ENCODE measurements at places on chromosomes 7 and 10.

DNA sequence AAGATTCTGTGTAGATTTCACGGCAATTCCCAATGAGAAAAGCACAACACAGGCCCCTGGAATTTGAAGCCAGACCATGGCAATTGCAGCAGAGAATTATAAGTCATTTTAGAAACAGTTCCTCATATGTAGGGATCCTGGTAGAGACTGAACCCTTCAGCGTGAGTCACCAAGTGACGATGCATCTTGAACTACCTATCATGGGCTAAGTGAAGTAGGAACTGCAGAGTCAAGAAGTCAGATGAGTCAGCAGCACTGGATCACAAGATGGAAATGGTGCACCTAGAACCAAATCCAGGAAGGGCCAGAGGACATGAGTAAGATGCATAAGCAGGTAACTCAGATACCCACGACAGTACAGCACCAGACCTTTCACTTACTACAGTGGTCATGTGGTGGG is 140.0 kb upstream of the TPK1 start:
- no peak for DNase-seq

- DNase-seq = no peak
Observed at GRCh38 chr7:98526059-98526458, 91.0 kb upstream of the NPTX2 start.

DNA sequence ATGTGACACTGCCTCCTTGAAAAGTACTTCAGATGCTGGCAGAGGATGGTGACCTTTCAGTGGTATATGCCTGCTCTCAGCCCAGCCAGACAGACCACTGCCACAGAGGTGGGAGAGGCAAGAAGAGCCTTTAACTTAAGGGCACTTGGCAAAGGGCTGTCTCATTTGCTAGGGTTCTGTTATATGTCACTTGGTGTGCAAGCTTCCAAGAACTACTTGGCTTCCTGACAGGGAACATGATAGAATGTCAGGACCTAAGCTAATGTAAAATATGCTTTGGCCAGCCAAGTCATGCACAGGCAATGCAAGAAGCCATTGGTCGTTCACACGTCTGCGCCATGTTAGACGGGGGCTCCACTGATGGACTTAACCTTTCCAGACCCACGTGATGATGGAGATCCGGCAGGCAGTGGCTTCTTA is 54.7 kb downstream of the RBM20 start:
- no peak for DNase-seq

DNA sequence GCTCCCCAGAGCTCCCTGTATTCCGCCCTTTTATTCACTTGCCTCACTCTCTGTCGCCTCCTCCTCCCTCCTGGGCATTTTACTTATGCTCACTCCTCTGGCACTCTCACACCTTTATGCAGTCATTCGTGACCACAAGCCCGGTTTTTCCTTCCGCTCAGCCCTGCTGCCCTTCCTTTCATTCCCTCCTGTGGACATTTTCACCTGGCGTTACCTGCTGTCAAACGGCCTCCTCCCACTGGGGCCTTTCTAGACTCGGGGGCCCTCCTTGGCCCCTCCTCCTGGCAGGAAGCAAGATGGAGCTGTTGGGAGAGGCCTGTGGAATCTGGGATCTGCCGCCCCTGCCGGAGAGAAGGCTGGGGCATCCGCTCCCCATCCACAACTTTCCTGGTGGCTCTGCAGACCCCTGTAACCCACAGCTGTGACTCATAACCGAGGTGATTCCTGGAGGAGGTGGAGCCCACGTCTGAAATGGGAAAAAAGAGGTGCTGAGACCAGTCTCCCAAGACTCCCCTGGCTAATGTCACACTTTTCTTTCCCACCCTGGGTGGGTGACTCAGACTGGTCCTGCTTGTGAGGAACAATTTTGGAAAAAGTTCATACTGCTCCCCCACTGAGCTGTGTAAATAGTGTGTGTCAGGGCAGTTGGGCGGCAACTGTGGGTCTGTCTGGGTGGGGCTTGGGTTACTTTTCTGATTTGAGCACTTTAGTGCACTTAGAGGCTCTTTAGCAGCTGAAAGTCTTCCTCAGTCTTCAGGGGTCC is 1.2 kb downstream of the VCL start:
- DNase-seq = no peak

DNA sequence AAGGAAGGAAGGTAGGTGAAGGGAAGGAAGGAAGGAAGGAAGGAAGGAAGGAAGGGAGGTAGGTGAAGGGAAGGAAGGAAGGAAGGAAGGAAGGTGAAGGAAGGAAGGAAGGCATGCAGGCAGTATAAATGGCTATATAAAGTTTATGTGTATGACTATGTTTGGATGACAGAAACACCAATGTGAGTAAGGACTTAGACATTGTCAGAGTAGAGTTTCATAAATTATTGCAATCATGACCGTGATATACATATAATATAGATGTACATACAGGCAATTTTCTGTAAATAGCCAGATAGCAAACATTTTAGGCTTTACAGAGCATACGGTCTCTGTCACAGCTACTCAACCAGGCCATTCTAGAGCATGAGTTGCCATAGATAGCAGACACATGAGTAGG is 133.8 kb upstream of the AKR1E2 start:
- no peak for DNase-seq

- DNase-seq = no peak
Observed at GRCh38 chr7:1713502-1714484, 43.7 kb downstream of the ELFN1 start.

DNA sequence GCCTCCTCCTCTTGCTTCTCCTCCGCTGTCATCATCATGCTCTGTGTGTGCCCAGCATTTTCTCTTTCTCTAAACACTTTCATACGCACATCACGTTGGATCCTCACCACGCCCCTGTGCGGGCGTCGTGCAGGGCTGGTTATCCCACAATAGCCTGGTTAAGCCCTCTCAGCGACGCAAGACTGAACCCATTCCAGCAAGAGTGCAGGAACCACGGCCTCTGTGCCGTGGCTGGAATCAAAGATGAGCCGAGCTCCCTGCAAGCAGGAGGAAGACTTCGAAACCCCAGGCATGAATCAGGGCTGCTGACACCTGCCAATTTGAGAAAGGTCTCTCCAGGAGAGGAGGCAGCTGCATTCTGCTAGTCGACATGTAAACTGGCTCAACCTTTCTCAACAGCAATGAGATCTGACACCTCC is 74.8 kb upstream of the FOXK1 start:
- no peak for DNase-seq

- no peak for DNase-seq
Observed at GRCh38 chr10:5447611-5448071, 35.3 kb downstream of the NET1 start.

GRCh38 chr7:110224643-110225042 is 866.3 kb upstream of the LRRN3 start:
- no peak for DNase-seq

- no peak for DNase-seq
Observed at GRCh38 chr7:45646207-45646821, 72.1 kb downstream of the ADCY1 start.

- DNase-seq = no peak
Observed at GRCh38 chr7:15755061-15755460, 68.6 kb upstream of the MEOX2 start.

DNA sequence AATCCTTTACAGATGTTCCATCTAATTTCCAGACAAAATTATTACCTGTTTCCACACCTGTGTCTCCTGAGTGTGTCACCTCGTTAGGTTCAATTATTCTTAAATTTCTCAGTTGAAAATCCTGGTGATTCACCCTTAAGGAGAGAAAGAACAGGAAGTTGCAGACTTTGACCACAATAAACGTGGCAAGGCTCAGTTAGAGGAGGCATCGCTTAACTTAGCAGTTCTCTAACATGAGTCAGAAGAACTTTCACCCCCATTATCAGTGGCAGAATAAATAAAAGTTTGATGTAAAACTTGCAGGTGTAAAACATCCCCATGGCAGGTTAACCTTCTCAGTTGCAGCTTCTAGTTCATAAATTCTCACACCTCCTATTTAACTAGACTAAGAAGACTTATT is 8.3 kb downstream of the XPNPEP1 start:
- DNase-seq = no peak

DNA sequence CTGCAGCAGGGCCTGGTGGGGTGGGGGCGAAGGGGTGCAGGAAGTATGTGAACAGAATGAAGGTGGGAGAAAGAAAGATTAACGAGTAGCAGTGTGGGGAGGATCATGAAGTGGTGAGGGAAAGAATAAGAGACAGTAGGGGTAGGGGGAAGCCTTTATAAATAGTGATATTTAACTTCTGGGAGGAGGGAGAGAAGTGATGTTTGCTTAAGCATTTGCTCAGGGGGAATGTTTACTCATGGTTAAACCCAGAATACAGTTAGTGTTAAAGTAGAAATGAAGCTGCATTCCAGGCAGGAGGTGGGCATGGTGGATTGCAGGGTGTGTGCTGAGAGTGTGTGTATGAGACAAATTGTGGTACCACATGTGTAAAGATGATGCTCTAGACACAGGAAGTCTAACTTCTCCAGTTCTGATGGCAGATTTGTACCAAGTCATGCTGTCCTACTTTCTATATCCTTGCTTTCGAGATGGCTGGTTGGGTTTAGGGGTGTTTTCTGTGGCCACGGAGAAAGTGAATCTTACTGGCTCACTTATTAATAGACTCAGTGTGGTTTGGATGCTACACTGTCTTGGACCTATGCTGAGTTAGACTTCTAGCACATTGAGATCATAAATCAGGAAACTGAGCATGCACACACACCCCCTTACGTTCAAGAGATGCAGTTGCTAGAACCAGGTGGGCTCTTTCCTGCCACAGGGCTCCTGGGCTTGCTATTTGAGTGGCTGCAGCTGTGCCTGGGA is 10.6 kb upstream of the DNMBP start:
- DNase-seq = no peak

- DNase-seq = no peak
Observed at GRCh38 chr10:118241229-118242137, 100.6 kb downstream of the FAM204A start.

DNA sequence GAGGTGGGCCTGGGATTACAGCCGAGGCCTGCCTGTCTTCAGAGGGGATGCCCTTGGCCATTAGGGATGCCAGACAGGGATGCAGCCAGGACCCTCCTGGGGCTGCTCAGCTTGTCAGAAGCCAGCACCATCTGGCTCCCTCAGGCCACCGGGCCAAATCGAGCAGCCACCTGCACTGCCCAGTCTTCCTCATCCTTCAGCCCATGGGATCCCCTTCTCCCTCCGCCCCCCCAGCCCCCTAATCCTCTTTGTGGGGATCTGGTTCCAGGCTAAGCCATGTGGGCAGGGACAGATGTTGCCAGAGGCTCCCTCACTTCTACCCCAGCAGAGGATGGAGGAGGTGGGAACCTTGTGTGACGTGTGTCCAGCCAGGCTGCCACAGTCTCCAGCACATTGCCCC is 137.4 kb upstream of the PPIF start:
- no peak for DNase-seq

GRCh38 chr10:125076891-125077541 is 83.3 kb downstream of the CTBP2 start:
- DNase-seq = no peak

DNA sequence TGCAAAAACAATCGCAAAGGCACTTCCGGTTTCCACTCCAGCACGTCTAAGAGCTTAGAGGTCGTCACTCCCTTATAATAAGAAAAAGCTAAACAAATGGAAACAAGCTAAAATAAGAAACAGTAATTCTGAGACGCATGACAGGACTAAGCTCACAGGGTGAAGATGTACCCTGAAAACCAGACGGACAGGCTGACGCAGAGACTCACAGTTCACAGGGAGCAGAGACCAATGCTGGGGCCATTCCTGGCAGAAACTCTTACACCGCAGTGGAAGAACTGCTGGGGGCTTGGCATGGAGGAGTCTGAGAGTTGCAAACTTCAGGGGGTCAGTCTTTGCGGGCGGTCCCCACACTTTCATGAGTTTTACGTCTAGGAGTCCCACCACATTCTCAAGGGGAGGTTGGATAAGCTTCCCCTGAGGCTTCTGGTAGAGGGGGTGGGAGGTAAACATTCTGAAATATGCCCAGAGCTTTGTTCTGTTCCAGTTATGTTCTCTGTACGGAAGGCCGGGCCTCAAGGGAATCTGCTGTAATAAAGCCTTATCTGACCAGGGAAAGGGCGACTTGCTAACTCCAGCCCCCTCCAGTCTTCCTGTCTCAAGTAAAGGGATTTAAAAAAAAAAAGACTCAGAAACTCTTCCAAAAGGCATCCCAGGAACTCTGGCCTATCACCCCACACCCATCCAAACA is 47.8 kb downstream of the BRI3 start:
- DNase-seq = no peak

- no peak for DNase-seq
Observed at GRCh38 chr10:102653060-102653459, 8.8 kb downstream of the TRIM8 start.

DNA sequence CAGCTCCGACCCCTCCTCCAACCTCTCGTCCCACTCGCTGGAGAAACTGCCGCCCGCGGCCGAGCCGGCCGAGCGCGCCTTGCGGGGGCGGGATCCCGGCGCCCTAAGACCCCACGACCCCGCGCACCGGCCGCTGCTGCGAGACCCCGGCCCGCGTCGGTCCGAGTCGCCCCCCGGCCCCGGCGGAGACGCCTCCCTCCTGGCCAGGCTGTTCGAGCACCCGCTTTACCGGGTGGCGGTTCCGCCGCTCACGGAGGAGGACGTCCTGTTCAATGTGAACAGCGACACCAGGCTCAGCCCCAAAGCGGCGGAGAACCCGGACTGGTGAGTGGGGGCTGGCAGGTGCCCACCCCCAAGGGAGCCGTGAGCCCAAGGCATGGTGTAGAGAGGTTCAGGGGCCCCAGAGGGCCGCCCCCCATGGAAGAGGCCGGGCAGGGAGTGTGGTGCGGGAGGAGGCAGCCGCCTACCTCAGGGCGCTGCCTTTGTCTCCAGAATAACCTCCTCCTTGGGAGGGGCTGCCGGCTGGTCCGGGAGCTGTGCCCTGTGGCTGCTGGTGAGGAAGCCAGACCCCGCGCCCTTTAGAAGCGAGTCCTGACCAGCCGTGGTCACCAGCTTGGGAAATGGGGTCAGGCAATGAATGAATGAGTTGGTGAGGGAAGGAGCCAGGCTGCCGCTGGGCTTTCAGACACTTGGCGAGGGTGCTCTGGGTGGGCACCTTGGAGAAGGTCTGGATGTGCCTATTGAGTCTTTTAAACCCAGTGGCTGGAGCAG is 1.3 kb downstream of the FAM20C start:
- DNase-seq = no peak

DNA sequence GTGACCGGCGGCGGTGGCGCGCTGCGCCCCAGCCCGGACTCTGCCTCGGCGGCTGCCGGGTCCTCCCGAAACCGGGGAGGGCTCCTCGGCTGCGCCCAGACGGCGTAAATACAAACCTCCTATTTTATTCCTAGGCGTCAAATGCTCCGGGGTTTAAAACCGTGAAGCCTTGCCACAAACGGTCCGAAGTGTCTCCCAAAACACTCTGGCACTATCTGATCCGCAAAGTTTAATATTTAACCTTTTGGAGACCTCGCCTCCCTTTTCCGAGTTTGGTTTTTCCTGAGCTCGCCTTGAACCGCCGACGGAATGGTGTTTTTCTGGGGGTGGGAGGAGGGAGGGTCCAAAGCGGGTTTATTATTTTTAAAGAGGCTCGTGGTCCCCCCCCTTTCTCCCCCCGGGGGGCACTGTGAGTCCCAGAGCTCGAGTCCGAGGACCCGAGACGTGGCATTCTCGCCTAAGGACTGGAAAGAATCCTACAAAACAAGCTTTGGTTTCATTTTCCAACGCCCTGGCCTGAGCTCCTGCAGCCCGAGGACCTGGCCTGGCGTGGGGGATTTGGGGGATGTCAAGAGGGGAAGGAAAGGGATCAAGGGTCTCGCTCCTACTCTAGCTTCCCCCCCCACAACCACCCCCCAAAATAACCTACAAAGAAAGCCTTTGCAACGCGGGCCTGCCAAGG is 1.8 kb downstream of the TNRC18 start:
- no peak for DNase-seq
